ENCODE measurements at places on chromosomes 13 and 19.
A peak's percentile ranks its signal among the peaks of the same experiment; 100 is the strongest.

- no peak for DNase-seq
These were observed 98.2 kb upstream of the MRI1 start for GRCh38 chr19:13666165-13666564.

- no peak for DNase-seq
These were observed 51.0 kb upstream of the CYP2A7 start for GRCh38 chr19:40933025-40933424.

DNA sequence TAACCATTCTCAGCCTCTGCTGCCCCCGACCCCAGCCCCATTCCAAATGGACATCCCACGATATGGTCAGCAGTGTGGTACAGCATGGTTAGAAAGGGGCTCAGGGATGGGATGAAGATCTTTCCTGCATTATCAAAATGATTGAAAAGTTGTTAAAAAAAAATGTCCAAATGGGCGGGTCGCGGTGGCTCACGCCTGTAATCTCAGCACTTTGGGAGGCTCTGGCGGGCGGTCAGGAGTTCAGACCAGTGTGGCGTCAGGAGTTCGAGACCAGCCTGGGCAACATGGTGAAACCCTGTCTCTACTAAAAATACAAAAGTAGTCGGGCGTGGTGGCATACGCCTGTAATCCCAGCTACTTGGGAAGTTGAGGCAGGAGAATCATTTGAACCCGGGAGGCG is 54.3 kb upstream of the ZNF254 start:
- no peak for DNase-seq

GRCh38 chr13:101325423-101325822 is 90.9 kb downstream of the NALCN start:
- no peak for DNase-seq

- no peak for DNase-seq
These were observed 3.6 kb downstream of the ZNF541 start for GRCh38 chr19:47569331-47569730.

GRCh38 chr13:26465954-26466353 is 91.5 kb upstream of the WASF3 start:
- no peak for DNase-seq

GRCh38 chr13:100552755-100553154 is 35.8 kb downstream of the GGACT start:
- DNase-seq: no peak

DNA sequence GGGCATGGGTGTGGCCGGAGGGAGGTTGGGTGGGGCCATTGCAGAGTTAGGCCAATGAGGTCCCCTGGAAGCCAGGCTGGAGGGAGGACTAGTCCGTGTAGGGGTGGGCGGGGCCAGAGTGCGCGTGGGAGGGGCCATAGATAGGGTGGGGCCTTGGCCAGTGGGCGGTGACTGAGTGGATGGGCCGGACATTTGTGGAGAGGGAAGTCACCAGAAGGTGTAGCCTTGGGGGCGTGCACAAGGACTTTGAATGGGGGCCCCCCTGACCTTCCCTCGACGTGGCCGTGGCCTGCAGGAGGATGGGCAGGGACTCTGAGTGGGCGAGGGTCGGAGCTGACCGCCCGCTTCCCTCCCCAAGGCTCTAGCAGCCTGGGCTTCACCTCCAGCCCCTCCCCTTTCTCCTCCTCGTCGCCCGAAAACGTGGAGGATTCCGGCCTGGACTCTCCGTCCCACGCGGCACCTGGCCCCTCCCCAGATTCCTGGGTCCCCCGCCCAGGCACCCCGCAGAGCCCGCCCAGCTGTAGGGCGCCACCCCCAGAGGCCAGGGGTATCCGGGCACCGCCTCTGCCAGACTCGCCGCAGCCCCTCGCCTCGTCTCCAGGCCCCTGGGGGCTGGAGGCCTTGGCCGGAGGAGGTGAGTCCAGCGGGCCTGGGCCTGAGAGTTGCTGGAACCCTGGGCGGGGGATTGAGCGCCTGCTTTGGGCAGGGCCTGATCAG is 16.5 kb upstream of the B3GNT3 start:
- no peak for DNase-seq

DNA sequence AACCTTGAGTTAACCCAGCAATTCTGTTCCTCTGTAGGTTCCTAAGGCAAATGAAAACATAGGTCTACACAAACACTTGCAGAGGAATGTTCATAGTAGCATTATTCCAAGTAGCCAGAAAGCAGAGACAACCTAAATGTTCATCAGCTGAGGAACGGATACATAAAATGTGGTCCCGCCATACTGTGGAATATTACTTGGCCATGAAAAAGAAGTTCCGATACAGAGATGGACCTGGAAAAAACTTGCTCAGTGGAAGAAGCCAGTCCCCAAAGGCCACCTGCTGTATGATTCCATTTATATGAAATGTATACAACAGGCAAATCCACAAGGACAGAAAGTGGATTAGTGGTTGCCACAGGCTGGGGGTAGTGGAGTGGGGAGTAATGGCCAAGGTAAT is 53.0 kb downstream of the ARHGEF18 start:
- DNase-seq: no peak

DNA sequence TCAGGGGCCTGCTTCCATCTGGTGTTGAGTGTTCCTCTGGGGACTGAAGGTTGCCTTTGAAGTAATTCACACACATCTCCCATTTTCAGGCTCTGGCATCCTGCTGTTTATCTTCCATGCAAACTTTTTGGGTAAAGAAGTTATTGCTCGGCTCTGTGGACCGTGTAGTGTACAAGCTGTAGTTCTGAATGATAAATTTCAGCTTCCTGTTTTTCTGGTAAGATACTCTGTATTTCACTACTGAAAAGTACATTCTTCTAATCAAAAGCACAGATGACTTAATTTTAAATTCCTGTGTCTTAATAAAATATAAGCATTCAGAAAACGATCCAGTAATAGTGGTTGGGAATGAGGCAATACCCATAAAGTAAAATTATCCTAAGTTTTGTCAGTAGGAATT is 36.7 kb downstream of the MPHOSPH8 start:
- DNase-seq: no peak

GRCh38 chr19:13842291-13843103 is 34.4 kb upstream of the NANOS3 start:
- DNase-seq: no peak

DNA sequence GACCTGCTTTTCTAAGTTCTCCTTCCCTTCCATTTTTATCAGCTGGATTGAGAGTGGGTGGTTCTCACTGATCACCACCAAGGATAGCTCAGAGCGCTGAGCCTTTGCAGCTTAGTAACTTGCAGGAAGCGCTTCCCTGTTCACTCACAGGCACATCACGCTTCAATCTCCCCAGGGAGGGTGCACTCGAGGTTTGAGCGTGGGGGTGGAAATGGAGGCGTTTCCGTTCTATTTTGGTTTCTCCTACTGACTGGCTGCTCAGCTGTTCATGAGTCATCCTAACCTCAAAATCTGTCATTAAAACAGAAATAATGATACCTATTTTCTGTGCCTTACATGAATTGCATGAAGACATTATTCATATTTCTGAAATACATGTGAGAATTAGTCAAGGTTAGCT is 292.1 kb downstream of the SPRY2 start:
- DNase-seq: peak; percentile 85

DNA sequence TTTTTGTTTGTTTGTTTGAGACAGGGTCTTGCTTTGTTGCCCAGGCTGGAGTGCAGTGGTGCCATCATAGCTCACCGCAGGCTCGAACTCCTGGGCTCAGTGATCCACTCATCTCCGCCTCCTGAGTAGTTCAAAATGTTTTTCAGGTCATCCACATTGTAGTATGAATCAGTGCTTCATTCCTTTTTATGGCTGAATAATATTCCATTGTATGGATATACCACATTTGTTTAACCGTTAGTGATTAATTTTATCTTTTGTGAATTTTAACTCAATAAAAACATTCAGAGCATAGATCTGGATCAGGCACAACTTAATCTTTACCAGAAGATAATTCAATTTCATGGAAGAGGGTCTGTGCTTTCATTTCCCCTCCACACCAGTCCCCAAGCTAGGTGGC is 47.7 kb downstream of the VAV1 start:
- DNase-seq: no peak

- DNase-seq: no peak
These were observed 662.0 kb downstream of the SLITRK1 start for GRCh38 chr13:83220241-83220640.

DNA sequence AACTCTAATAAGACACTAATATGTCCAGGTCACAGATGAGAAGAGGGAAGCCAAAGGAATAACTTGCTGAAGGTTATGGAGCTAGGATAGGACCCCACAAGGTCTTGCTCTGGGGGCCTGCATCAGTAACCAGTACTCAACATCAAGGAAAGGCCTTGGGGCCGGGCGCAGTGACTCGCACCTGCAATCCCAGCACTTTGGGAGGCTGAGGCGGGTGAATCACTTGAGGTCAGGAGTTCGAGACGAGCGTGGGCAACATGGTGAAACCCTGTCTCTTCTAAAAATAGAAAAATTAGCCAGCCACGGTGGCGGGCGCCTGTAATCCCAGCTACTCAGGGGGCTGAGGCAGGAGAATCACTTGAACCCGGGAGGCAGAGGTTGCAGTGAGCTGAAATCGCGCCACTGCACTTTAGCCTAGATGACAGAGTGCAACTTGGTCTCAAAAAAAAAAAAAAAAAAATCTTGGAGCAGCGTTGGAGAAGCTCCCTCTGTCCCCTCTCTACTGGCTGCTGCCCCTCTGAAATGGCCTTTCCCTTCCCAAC is 1.8 kb downstream of the LONP1 start:
- no peak for DNase-seq

GRCh38 chr13:35349673-35350278 is 126.7 kb downstream of the MAB21L1 start:
- no peak for DNase-seq

DNA sequence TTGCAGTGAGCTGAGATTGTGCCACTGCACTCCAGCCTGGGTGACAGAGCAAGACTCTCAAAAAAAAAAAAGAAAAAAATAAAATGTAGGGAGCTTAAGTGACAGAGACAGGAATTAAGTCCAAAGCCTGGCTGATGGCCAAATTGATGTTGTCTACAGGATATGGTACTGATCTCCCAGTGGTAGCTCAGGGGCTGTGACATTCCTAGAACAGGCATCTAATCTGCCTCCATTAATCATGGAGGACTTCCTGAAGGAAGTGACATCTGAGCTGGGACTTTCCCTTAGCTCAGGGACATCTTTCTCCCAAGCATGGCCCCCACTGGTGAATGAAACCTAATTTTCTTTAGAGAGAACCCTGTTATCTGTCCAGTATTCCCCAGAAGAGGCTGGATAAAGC is 11.4 kb upstream of the EDDM13 start:
- DNase-seq: no peak

- DNase-seq: no peak
These were observed 116.5 kb downstream of the LACC1 start for GRCh38 chr13:43996221-43996620.
